ENCODE measurements at places on chromosomes 5 and 9.

DNA sequence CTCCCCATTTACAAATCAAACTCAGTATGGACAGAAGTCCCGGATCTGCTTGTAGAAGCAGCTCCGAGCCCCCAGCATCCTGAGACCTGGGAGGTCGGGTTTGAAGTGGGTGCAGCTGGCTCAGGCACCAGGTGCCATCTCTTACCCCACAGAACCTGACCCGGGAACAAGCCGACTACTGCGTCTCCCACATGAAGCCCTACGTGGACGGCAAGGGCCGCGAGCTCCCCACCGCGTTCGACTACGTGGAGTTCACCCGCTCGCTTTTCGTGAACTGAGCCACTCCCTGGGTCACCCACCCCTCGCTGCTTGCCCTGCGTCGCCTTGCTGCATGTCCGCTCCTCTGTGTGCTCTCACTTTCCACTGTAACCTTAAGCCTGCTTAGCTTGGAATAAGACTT is 23.6 kb downstream of the DYNC2I2 start:
- no peak for DNase-seq

DNA sequence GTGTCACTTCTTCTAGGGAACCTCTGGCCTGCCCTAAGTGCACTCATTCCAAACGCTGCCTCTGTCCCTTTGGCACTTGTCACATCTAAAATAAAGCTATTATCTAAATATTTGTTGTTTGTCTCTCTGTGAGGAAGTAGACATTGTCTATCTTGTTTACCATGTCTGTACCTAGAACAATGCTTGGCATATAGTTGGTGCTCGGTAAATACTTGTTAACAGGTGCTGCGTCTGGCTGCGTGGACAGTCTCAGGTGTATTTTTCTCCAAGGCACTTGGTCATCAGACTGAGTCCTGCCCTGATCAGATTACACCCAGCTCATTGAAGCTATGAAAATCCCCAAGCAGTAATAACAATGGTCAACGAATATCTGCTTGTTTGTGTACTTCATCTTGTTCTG is 174.9 kb upstream of the SMIM23 start:
- no peak for DNase-seq

DNA sequence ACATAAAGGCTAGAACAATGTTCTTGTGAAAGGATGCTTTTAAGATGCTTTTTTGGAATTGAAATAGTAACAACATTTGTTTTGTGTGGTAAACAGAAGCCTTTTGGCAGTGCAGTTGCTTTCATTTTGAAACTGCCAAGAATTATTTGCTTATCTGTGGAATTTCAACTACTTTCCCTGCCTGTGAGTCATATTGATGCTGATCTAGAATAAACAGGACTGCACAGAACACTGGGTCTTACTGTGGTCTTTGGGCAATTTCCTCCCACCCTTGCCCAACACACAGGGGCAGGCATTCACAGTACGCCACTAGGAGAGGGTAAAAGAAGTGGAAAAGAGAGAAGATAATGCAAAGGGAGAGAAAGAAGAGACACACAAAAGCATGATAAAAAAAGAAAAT is 483.7 kb downstream of the ELAVL2 start:
- no peak for DNase-seq

DNA sequence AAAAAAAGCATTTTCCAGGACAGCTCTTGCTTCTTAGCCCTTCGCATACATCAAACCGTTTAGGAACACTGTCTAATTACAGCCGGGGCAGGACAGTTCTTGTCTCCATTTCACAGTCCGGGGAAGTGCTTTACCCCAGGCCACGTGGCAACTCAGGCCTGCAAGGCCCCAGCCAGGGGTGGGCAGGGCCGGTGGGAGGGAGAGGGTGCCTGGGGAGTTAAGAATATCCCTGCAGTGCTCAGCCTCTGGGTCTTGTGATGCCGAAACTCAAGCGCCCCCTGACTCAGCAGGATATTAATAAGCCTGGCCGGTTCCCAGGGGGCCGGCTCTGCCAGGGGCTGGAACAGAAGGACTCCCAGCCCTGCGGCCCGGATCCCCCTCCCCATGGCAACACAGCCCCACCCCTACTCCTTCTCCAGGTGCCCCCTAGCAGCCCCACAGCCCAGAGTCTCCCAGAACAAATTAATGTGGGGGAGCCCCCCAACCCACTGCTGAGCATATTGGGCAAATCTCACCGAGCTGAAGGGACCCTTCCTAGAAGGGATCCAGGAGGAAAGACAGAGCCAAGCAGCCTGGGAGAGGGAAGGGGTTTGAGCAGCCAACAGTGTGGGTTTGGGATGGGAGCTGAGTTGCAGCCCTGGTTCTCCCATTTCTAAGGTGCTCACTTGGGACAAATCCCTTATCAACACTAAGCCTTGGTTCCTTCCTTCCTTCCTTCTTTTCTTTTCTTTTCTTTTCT is 45.3 kb downstream of the PLPP7 start:
- no peak for DNase-seq

Data from stimulated activated CD8-positive, alpha-beta memory T cell treated with anti-CD3 and anti-CD28 coated beads, Interleukin-12 subunit alpha, Interleukin-12 subunit beta, amount 100 ng/mL, for 1 hour (primary cell).